ENCODE measurements at places on chromosomes 4 and X.

DNA sequence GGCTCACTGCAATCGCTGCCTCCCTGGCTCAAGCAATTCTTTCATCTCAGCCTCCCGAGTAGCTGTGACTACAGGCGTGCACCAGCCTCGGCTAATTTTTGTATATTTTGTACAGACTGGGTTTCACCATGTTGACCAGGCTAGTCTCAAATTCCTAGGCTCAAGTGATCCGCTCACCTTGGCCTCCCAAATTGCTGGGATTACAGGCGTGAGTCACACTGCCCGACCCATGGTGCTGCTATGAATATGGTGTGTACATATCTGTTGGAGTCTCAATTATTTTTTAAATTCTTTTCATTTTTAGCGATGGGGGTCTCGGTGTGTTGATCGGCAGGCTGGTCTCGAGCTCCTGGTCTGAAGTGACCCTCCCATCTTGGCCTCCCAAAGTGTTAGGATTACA is 78.0 kb upstream of the PRKX start:
- DNase-seq, result no peak

- no peak for DNase-seq
Measured at GRCh38 chrX:149531599-149531998, 9.2 kb upstream of the EOLA1 start.

- DNase-seq, result no peak
Measured at GRCh38 chr4:181018472-181018871, 1224.7 kb upstream of the TENM3 start.

- DNase-seq, result no peak
Measured at GRCh38 chrX:7580127-7580526, 262.8 kb upstream of the VCX start.

DNA sequence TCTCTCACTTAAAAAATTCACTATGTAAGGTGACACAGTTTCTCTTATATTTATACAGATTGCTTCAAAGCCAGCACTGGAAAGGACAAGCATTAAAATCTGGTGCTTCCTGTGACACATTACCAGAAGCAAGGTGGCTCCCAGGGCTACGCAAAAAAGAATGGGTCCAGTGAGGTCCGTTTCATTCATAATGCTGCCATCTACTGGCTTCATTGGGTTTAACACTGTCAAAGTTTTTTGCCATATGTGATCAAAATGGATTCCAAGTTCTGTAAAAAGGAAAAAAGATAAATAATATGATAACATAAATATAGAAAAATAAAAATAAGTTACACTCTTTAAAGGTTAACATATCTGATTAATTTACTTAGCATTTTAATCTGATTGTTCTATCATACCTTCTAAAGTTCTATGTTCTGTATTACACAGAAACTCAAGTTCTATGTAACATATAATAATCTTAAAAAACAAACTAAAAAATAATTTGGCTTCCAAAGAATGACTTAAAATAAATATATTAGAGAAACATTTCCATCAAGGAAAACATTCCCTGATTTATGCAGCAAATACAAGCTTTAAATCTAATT is 22.1 kb downstream of the YIPF7 start:
- peak; percentile 20 for DNase-seq

- DNase-seq, result no peak
Measured at GRCh38 chr4:26361297-26361696, 40.5 kb downstream of the RBPJ start.

DNA sequence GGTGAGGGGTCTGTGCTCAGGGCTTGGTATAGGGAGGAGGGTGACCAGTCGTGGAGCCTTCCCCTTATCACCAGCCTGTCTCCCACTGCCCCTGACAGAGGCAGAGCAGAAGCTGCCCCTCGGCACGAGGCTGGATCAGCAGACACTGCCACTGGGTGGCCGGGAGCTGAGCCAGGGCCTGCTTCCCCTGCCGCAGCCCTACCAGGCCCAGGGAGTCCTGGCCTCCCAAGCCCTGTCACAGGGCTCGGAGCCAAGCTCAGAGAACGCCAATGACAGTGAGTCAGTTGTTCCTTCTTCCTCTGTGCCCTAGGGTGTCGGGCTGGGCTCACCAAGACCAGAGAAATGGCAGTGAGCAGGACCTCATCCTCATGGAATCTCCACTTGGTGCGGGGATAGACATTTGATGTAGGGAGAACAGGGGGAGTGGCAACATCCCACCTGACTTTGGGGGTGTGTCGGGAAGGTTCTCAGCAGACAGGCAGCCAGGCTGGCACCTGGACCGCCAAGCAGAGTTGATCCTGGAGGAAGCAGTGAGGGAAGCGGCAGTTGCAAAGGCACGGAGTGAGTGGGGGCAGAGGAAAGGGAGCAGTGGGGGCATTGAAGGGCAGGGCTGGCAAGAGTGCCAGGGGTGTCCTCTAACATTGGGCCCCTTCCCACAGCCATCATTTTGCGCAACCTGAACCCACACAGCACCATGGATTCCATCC is 14.3 kb upstream of the UBA1 start:
- no peak for DNase-seq

- DNase-seq, result no peak
Measured at GRCh38 chrX:123967497-123967896, 6.0 kb downstream of the STAG2 start.

DNA sequence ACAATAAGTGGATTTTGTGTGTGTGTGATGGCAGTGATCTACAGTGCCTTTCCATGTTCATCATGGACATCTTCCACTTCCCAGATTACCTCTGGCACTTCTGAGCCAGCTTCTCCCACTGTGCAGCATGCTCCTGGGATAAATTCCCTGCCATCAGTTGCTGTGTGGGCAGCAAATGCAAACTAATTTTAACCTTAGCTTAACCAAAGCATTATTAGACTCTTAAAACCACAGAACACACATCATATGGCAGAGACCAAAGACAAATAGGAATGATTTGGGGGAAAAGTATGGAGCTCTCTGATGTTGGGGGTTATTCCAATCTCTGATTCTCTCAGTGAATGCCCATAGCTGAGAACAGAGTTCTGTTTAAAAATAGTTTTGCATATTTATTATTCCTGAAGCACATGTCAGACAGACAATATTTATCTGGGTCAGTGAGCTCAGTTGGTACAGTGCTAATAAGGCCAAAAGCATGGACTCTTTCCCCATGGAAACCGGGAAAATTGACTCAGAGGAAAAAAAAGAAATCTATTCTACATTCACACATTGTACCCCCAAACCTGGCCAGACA is 567.4 kb downstream of the IQCM start:
- DNase-seq, result no peak

- DNase-seq, result no peak
Measured at GRCh38 chr4:26858035-26858918, 2.4 kb upstream of the STIM2 start.

Data from central memory CD4-positive, alpha-beta T cell (primary cell).